Mesothelial cell of epicardium (in vitro differentiated cells): ENCODE measurements at places on chromosomes 7 and 10. TPM values are rescaled to one million over a fixed set of nuclear protein-coding genes. Genes with fewer than 3 reads are reported as not detected.

GRCh38 chr7:95901006-95901405 is 128.7 kb downstream of the DYNC1I1 start:
- H3K27me3 ChIP-seq = peaks cover 33% of the 10 kb centered on the region
- H3K4me1 ChIP-seq = no peaks in the 10 kb centered on the region
- H3K4me3 ChIP-seq = no peak overlapping the region
- no peak for DNase-seq
- no peak overlapping the region for H3K27ac ChIP-seq

- H3K4me1 ChIP-seq = peaks cover 18% of the 10 kb centered on the region
- DNase-seq = no peak
- H3K27me3 ChIP-seq = peaks cover 2% of the 10 kb centered on the region
- H3K36me3 ChIP-seq = no peaks in the 10 kb centered on the region
These were observed 22.7 kb downstream of the DYNC1I1 start for GRCh38 chr7:95794917-95795515.

DNA sequence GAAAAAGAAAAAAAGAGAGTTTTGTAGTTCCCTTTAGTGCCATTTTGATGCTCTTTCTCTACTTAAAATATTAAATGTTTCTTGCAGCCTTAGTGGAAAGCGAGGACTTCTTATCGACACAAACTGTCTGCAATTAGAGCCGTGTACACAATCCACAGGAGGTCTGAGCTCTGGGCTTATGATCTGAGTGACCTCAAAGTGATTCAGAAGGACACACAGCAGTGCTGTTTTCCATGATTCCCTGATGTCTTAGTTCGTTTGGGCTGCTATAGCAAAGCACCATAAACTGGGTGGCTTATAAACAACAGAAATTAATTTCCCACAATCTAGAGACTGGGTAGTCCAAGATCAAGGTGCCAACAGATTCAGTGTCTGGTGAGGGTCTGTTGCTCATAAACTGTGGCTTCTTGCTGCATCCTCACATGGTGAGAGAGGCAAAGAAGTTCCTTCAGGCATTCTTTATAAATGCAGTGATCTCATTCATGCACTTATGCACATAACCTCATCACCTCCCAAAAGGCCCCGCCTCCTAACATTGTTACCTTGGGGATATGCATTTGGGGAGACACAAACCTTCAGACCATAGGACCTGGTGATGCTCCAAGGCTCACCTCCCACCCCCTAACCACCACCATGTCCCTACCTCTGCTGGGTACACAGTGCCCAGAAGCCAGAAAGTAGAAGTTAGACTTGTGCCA is 204.5 kb upstream of the GHITM start:
- H3K27ac ChIP-seq = no peak overlapping the region
- H3K4me3 ChIP-seq = no peak overlapping the region
- peaks cover 2% of the 10 kb centered on the region for H3K4me1 ChIP-seq
- H3K36me3 ChIP-seq = no peaks in the 10 kb centered on the region

DNA sequence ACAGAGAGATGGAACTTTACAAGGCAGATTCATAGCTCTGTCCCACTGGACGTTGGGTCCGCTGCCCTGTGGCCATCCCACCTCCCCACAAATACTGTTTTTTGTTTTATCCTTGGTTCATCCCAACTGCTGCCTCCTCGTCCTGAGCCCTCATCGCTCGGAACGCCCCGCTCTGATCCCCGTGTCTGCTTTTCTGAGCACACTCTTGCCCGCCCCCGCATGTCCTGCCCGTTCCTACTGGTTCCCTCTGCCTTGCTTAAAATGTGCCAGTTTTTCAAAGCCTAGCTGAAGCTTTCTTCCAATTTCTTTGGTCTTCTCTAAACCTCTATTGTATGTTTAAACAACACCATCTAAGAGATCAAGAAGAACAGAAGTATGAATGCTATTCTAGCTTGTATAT is 19.4 kb downstream of the RNF32 start:
- peaks cover 24% of the 10 kb centered on the region for H3K4me1 ChIP-seq
- no peak overlapping the region for H3K4me3 ChIP-seq
- no peak for DNase-seq
- H3K36me3 ChIP-seq = no peaks in the 10 kb centered on the region

- H3K27me3 ChIP-seq = peaks cover 3% of the 10 kb centered on the region
- no peaks in the 10 kb centered on the region for H3K36me3 ChIP-seq
- H3K4me1 ChIP-seq = peaks cover 2% of the 10 kb centered on the region
- H3K27ac ChIP-seq = no peak overlapping the region
These were observed 1157.3 kb downstream of the SORCS3 start for GRCh38 chr10:105798328-105798889.

DNA sequence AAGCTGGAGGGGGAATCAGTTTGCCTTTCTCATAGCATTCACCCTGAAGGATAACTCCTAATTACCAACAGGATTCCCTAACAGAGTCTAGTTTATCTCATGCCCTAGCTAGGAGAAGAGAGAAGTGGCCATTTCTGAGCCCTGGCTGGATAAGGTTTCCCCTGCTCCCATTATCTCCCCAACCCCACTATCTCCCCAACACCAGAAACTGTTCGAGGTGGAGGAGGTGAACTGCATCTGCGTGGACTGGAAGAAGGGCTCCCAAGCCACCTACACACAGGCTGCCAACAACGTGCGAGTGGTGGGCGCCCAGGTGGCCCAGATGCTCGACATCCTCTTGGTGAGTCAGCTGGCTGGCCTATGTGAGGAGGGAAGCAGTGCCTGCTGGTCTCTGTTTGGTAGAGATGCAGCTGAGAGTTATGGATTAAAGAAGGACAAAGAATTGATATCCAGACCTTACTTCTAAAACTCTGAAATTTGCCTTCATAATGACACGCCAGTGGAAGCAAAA is 3.8 kb downstream of the PNLIPRP1 start:
- no peak overlapping the region for H3K27ac ChIP-seq
- no peak overlapping the region for H3K4me3 ChIP-seq
- H3K36me3 ChIP-seq = no peaks in the 10 kb centered on the region
- peaks cover 42% of the 10 kb centered on the region for H3K27me3 ChIP-seq
- H3K4me1 ChIP-seq = no peaks in the 10 kb centered on the region

GRCh38 chr10:70884741-70885140 is 3.6 kb downstream of the PCBD1 start:
- DNase-seq = no peak
- peaks cover 28% of the 10 kb centered on the region for H3K36me3 ChIP-seq
- H3K27ac ChIP-seq = no peak overlapping the region
- H3K27me3 ChIP-seq = no peaks in the 10 kb centered on the region

- H3K27me3 ChIP-seq = no peaks in the 10 kb centered on the region
- H3K4me3 ChIP-seq = peak overlapping the region; percentile 47
- no peak for DNase-seq
- peaks cover 31% of the 10 kb centered on the region for H3K36me3 ChIP-seq
These were observed 133.7 kb downstream of the SLC25A13 start for GRCh38 chr7:96188174-96188581.

DNA sequence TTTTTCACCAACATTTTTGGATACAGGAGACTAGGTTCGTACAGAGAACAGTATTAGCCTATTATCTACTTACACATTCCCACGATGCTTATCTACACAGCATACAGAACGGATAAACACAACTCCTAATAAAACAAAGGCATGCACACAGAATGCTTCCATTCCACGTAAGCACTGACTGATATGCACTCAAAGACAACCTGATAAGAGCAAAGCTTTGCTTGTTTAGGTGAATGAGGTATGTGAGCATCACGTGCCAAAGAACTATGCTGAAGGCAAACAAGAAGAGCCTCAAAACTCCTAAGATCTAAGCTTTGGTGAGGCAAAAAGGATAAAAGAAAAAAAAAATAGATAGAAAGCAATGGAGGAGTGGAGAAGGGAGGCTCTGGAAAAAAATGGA is 413.5 kb upstream of the LRRN3 start:
- no peaks in the 10 kb centered on the region for H3K27me3 ChIP-seq
- peak overlapping the region; percentile 52 for H3K27ac ChIP-seq
- no peak for DNase-seq
- H3K4me3 ChIP-seq = no peak overlapping the region
- peaks cover 16% of the 10 kb centered on the region for H3K36me3 ChIP-seq
- H3K4me1 ChIP-seq = peaks cover 14% of the 10 kb centered on the region

GRCh38 chr10:61905837-61906561 is 4.5 kb downstream of the ARID5B start:
- DNase-seq = no peak
- peaks cover 29% of the 10 kb centered on the region for H3K4me1 ChIP-seq
- H3K36me3 ChIP-seq = peaks cover 8% of the 10 kb centered on the region
- H3K27me3 ChIP-seq = no peaks in the 10 kb centered on the region
- no peak overlapping the region for H3K27ac ChIP-seq

DNA sequence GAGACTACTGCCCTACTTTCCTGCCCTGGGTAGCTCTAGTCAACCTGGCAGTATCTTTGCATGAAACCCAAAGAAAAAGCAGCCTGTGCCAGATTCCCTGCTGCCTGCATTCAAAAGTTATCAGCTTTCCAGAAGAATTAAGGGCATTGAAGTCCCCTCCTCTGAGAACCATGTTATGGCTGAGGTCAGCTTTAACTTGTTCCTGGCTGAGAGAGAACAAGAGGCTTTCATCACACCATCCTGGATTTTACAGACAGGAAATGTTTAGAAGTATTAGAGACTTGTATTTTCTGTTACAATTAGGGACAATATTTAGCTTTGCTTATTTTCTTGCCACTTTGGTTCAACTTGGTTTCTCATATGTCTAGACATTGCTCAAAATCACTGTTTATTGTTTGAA is 238.8 kb downstream of the ARL4A start:
- H3K4me1 ChIP-seq = peaks cover 69% of the 10 kb centered on the region
- no peak for DNase-seq
- H3K27me3 ChIP-seq = no peaks in the 10 kb centered on the region

DNA sequence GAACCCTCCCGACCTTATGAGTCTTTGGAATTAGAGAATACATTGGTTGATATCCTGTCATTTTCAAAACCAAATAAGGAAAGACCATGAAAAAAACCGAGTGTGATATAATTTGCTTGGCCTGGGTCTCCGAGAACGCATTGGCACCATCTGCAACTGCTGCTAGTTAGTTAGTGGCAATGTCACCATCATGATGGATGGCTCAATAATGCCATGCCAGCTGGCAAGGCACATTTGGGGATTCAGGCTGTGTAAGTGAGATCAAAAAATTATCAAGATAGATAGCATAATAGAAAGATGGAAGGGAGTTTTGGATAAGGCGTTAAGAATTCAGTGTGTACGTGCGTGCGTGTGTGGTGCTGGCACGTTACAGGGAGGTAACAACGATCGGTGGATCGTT is 134.7 kb upstream of the TCERG1L start:
- H3K4me1 ChIP-seq = no peaks in the 10 kb centered on the region
- H3K36me3 ChIP-seq = no peaks in the 10 kb centered on the region
- no peak overlapping the region for H3K4me3 ChIP-seq
- no peak for DNase-seq
- no peak overlapping the region for H3K27ac ChIP-seq
- peaks cover 50% of the 10 kb centered on the region for H3K27me3 ChIP-seq

GRCh38 chr10:92839191-92840085 is 8.9 kb upstream of the EXOC6 start:
- no peaks in the 10 kb centered on the region for H3K27me3 ChIP-seq
- DNase-seq = peak; percentile 46
- peaks cover 13% of the 10 kb centered on the region for H3K4me1 ChIP-seq

DNA sequence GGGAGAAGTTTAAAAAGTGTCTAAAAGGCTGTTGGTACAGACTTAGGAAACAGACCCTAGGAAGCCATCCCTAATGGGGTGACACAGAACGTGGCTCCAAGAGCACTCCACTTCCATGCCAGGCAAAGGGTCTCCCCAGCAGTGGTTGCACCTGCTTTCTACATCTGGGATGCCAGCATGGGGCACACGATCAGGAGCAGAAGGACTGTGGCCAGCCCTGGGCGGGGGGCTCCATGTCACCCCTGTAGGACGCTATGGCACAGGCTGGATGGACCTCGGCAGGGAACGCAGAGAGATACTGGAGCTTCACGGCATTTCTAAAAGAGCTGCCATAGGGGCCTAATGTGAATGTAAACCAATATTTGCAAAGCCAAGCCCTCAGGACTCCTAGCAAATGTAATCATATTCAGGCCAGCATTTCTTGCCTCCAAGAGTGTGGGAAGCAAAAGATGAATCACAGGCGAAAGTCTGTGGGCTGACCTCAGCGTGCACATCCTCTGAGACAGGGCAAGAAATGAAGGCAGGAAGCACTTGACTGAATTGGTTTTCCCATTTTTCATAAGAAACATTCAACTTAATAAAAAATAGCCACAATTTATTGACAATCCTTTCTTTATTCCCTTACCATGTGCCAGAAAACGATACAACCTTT is 93.9 kb downstream of the ATXN7L1 start:
- no peak overlapping the region for H3K27ac ChIP-seq
- no peak overlapping the region for H3K4me3 ChIP-seq
- no peaks in the 10 kb centered on the region for H3K27me3 ChIP-seq
- DNase-seq = no peak
- H3K36me3 ChIP-seq = peaks cover 9% of the 10 kb centered on the region

DNA sequence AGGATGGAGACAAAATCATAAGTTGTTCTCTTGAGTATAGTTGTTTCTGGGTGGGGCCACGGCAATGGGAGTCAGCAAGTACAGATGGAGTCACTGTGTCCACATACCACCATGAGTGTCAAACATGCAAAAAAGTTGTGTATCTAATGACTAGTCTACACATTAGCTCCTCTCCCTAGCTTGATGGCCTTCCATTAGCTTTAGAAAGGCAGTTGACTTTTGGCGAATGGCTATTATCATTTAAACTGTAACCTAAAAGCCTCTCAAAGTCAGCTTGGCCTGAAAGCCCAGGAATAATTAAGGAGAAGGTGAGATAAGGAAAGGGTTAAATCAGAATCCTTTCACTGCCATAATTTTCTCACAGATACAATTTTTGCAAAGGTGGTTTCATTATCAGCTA is 95.5 kb upstream of the MEOX2 start:
- no peak overlapping the region for H3K27ac ChIP-seq
- no peak overlapping the region for H3K4me3 ChIP-seq
- DNase-seq = no peak
- H3K36me3 ChIP-seq = no peaks in the 10 kb centered on the region

DNA sequence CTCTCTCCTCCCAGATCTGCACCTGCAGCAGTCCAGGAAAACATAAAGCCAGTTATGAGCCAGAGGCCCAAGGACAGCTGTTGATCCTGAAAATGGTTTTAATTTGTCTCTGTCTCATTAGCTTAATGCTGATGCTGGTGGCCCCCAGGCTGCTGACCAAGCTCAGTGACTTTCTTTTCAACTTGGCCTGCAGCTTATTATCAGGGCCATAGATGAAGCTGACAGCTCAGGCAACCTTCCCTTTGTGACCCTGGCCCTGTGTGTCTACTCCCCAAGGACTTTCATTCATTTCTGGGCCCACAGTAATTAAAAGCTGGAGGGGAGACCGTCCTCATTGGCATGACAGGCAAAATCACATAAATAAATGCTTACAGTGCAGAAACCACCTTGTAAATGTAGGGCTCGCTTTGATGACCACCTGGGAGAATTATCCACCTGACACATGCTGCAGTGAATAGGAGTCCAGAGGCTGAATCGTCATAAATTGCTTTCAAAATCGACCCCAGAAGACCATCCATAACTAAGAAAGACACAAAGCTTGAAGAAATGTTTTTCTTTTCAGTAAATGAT is 138.5 kb downstream of the NPY start:
- peaks cover 5% of the 10 kb centered on the region for H3K27me3 ChIP-seq
- no peaks in the 10 kb centered on the region for H3K4me1 ChIP-seq
- H3K27ac ChIP-seq = no peak overlapping the region
- peaks cover 2% of the 10 kb centered on the region for H3K36me3 ChIP-seq
- H3K4me3 ChIP-seq = no peak overlapping the region

Gene MYO1G
- 0.65 to 0.69 TPM (median 0.66 TPM) in 3 replicates for total RNA-seq

Gene VAX1
- 0.09 TPM in 1 of 3 replicates, not detected in the others for total RNA-seq

Gene ITGA8
- 19.2 to 21.8 TPM (median 21.7 TPM) in 3 replicates for total RNA-seq

Gene ANKRD2
- 0.20 to 0.24 TPM (median 0.20 TPM) in 3 replicates for total RNA-seq

Gene MYL10
- not detected in 3 replicates for total RNA-seq

Gene SYCE1
- total RNA-seq = not detected in 3 replicates

Gene GIMAP6
- total RNA-seq = not detected in 3 replicates

Gene KDM7A
- 6.5 to 8.4 TPM (median 6.6 TPM) in 3 replicates for total RNA-seq

Gene TRAPPC14
- total RNA-seq = 22.0 to 23.6 TPM (median 23.3 TPM) in 3 replicates

Gene HMX3
- not detected in 3 replicates for total RNA-seq

Gene AOC1
- total RNA-seq = not detected in 3 replicates

Gene SLC26A3
- total RNA-seq = not detected in 3 replicates

Gene COBL
- 0.66 to 1.2 TPM (median 0.75 TPM) in 3 replicates for total RNA-seq
